Astrocyte of the spinal cord (primary cell): ENCODE measurements at places on chromosomes 12 and 14.

DNA sequence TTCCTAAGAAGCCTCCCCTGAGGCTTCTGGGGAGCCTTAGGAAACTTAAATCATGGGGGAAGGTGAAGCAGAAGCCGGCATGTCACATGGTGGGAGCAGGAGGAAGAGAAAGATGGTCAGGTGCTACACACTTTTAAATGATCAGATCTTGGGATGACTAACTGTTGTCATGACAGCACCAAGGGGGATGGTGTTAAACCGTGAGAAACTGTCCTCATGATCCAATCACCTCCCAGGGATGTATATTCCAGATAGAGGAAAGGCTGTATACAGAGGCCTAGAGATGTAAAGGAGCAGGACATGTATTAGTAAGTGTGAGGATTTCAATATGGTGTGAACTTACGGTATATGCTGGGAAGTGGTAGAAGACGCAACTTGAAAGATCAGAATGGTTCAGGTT is 121.1 kb downstream of the CAND1 start:
- DNase-seq, result no peak

GRCh38 chr14:33987565-33988080 is 36.7 kb upstream of the EGLN3 start:
- DNase-seq, result no peak

GRCh38 chr14:91339671-91340369 is 77.8 kb downstream of the CCDC88C start:
- no peak for DNase-seq

GRCh38 chr12:68612697-68613096 is 2.0 kb downstream of the RAP1B start:
- DNase-seq, result no peak
